ENCODE measurements at places on chromosomes 6 and 20. TPM values are rescaled to one million over a fixed set of nuclear protein-coding genes. Genes with fewer than 3 reads are reported as not detected.
A peak's percentile ranks its signal among the peaks of the same experiment; 100 is the strongest.

Gene RAD21L1
- 0.33 TPM for total RNA-seq

Gene NEDD9
- 26.8 TPM for total RNA-seq

Gene ENTPD6
- total RNA-seq: 107 TPM

Gene CLVS2
- total RNA-seq: 0.04 TPM

Gene ENPP5
- total RNA-seq: 2.6 TPM

Gene TAF4
- total RNA-seq: 21.1 TPM

Gene FITM2
- 11.9 TPM for total RNA-seq

Gene SIRPB2
- not detected for total RNA-seq

Gene ABHD16B
- not detected for total RNA-seq

GRCh38 chr6:154343473-154344308, 12.9 kb downstream of the IPCEF1 start:
- peak; percentile 40 for DNase-seq

DNA sequence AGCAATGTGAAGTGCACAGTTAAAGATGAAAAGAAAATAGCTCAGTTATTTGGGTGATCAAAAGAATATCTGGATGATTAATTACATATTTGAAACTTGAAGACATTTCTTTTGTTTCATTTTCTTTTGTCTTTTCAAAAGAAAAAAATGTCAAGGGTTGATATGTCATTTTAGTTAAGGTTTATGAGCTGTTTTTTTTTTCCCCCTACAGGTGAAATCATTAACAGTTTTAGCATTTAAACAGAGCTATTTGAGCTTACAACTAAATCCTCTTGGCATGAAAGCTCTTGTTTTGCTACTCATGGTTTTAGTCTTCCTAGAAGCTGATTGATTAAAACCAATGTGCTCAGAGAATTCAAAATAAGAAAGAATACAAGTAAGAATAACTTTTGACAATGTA, 887.3 kb downstream of the PHF3 start:
- no peak for DNase-seq

DNA sequence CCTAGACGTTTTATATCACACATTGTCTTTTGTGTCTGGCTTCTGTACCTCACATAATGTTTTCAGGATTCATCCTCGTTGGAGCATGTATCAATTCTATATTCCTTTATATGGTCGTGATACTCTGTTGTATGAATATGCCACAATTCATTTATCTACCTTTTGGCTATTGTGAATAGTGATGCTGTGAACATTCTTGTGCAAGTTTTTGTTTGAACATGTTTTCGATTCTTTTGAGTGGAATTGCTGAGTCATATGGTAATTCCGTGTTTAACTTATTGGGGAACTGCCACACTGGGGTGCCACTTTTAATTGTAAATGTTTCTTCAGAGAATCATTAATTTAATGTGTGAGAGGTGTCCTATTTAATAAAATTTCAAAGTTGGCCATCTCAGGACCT, 101.2 kb downstream of the SLC35B3 start:
- DNase-seq: no peak

- no peak for DNase-seq
Measured at GRCh38 chr6:124772733-124773319, 189.4 kb upstream of the RNF217 start.

DNA sequence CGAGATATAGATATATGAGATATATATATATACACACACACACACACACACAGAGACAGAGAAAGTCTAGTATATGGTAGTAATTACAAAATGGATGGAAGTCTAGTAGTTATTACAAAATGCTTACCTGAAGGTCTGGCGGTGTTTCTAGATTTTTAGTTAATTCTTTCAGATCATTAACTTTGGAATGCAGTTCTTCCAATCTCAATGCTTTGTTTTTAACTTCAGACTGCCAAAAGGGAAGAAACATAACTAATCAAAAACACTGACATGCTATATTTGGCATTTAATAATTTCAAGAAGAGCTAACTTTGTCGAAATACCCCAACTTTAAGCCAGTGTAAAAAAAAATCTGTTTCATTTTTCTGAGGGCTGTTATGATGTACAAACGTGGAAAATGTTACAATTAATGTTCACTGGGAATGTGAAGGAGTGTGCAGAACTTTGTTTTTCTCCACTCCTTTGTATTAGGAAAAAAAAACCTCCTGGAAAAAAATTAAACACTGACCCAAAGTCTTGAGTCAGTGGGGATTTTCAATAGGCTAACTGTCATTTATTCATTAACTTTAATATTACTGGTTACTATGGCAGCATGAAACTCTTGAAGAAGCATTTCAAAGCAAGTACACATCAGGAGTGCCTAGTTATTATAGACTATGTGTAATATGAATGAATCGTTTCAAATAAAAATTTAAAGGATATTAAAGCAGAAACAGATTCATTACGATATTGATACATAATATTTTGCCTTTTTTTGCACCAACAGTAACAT, 232.9 kb downstream of the SYNE1 start:
- DNase-seq: no peak

GRCh38 chr6:25346064-25346463, 66.9 kb downstream of the CARMIL1 start:
- no peak for DNase-seq

DNA sequence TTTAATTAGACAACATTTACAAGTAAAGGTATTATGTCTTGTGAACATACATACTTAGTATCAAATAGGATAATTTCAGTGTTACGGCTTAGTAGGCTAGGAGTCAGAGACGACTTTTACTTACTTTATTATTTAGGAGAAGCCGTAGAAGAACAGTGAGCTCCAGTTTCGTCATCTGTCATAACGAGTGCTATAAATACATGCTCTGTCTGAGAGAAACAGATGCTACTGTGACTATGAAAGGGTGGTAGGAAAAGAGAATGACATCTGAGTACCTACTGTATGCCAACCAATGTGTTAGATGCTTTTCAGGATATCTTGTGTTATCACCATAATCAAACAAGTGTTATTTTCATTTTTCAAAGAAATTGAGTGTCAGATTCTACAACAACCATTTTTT, 119.0 kb downstream of the EYA4 start:
- DNase-seq: no peak

- DNase-seq: peak; percentile 96
Measured at GRCh38 chr6:2634139-2634964, 116.4 kb downstream of the MYLK4 start.

DNA sequence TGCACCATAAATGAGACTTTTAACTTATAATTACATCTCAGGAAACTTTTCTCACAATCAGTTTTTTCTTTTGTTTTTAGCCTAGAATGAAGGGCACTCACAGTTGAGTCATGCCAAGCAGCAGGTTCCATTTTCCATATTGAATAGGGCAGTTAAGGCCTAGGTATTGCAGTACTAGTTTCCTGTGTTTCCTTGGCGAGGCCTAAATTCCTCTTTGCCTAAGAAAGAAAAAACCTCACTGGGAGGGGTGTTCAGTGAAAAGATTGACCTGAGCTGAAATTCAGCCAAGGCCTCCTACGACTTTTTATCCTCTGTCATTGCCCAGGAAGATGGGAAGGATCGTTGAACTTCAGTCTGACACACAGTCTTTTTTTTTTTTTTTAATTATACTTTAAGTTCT, 85.5 kb downstream of the IMPG1 start:
- DNase-seq: no peak

- DNase-seq: peak; percentile 76
Measured at GRCh38 chr6:72619883-72620696, 1.8 kb upstream of the KCNQ5 start.

DNA sequence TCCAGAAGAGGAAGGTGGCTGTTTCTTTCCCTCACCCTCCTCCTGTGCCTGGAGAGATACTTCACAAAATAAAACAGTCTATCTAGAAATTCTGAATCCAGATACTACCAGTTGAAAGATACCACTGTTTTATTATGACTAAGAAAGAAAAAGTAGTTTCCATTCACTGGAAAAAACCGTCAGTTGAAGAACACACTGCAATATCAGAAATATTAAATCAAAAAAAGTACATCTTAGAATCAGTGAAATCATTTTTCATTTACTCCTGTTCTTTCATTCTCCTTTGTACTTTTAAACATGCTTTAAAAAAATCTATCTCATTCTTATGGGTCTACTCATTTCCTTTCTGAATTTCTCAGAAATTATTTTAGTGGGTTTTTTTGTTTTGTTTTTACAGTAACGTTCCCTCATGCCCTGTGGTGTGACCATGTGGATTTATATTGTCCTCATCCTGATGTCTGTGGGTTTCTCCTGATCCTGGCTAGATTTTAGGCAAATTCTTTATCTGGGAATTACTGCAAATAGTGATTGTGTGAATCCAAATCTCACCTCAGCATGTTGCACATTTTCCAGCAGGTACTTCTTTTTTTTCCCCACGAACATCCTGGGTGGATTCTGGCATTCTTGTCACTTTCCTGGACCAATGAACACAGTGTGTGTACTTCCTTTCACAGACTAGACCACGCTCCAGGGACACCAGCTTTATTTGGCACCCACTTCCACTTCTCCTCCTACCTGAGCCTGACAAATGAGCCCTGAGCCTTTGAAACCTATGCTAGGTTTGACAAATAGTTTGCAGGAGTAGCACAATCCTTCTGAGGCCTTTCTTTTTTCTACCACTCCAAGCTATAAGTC, 114.0 kb upstream of the LAMP5 start:
- DNase-seq: no peak

Data from cardiac muscle cell (in vitro differentiated cells and primary cell).